BJ (cell line): ENCODE measurements at places on chromosomes 11 and 22. TPM values are rescaled to one million over a fixed set of nuclear protein-coding genes. Genes with fewer than 3 reads are reported as not detected.

TESMIN gene
- 1.5 and 2.1 TPM in 2 replicates for polyA plus RNA-seq

GRCh38 chr22:22168190-22168940 is 76.2 kb upstream of the VPREB1 start:
- DNase-seq, result no peak

VSIG2 gene
- not detected in 2 replicates for polyA plus RNA-seq

FAT3 gene
- 0.53 and 0.76 TPM in 2 replicates for polyA plus RNA-seq

GRCh38 chr11:102552447-102553194 is 22.1 kb upstream of the MMP7 start:
- peak; percentile 11 for DNase-seq

- no peak for DNase-seq
Observed at GRCh38 chr11:64619196-64619595, 28.2 kb downstream of the SLC22A12 start.

APOL6 gene
- polyA plus RNA-seq, result 9.5 and 14.2 TPM in 2 replicates

- DNase-seq, result no peak
Observed at GRCh38 chr11:3916962-3917361, 61.5 kb downstream of the STIM1 start.

DNA sequence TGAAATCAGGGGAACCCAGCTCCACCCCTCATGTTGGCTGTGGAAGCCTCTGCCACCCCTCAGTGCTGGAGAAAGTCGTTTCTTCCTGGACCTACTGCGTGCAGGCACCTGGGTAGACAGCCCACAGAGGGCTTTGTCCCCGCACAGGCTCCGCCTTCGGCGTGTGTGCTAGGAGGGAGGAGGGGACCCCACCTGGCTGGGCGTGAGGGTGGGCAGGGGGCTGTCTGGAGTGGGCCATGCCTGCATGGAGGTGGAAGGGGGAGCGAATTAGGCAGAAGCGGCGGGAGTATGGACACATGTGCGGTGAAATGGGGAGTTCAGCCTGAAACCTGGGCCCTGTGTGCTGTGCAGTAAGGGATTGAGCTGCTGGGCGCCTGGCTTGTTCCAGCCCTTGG is 49.3 kb downstream of the FBLN1 start:
- DNase-seq, result no peak
